Dermis microvascular lymphatic vessel endothelial cell (primary cell): ENCODE measurements at places on chromosomes 3 and 15.

DNA sequence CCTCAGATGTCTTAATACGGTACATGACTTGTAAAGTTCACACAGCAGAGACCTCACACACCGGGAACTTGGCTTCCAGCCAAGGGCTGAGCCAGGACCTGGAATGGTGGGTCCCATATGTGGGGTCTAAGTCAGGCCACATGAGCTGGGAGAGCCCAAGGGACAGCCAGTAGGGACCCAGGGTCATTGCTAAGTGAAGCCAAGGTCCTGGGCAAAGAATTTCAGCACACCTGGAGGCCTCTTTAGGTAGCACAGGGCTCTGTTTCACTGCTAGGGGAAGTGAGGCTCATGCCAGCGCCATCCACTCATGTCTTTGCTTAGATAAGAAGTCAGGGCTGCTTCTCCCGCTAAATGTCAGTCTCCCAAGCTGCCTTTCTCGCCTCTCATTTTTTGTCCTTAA, 116.6 kb upstream of the TLE3 start:
- no peak for DNase-seq

DNA sequence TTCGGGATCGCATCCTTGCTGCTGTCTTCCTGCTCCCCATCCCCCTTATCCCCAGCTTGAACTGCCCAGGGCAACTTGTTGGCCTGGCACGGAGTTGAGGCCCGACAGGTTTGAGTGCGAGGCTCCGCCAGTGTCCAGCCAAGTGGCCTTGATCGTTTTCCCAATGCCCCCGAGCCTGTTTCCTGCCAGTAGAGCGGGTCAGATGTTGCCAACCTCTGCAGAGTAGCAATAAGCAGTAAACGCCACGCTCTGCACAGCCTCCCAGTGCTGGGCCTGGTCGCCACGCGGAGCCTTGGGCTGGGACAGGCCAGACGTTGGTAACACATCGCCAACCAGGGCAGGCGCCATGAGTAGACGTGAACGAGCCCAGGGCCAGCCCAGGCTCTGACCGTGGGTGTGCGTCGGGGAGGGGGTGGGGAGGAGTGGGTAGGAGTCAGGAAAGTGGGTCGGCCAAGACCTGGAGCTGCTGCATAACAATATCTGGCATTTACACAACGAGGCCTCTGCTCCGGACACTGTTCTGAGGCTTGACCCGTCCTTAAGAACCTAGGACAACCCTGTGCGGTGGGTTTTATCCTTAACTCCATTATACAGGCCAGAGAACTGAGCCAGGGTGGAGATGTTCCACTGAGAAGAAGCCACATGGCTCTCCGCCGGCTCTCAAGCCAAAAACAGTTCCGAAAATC, 444 bp upstream of the ABHD14A start:
- DNase-seq: no peak

GRCh38 chr3:30370681-30371271, 235.6 kb upstream of the TGFBR2 start:
- DNase-seq: peak; percentile 76

DNA sequence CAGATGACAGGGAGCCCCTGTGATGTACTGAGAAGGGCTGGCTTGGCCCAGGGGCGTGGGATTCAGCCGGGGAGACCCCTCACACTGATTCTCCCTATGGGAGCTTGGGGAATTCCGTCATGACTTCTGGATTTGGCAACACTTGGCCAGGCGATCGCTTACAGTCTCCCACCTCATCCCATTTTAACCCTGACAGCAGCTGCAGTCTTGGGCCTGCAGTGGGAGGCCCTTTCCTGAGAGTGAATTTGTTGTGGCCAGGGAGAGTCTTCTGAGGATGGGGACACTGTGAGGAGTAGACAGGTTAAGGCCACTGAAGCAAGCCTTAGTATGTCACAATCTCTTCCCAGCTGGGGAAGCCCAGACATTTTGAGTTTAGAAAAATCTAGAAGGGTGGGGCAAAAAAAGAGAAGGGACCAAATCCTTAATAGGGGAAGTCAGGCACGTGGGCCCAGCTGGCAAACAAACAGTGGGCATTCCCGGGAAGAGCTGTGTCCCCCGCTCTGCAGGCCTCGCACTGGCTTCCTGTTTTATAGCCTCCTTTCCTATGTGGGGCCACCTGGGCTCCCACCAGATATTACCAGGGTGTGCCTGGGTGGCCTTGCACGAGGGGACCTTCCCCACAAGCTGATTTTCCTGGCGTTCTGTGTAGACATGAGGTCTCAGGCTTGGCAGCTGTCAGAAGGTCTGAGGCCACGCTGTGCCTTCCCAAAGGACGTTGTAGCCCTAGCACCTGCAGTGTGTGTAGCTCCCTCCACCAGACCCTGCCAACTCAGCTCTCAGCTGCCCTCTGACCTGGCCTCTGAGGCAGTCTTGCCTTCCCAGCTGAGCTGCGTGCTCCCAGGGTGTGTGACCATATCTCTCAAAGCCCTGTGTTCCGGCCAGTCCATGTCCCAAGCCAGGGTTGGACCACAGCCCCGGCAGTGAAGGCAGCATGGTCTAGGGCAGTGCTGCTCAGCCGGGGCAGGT, 64.5 kb downstream of the FEM1B start:
- peak; percentile 47 for DNase-seq

GRCh38 chr3:126932188-126932931, 50.6 kb upstream of the PLXNA1 start:
- DNase-seq: peak; percentile 71

- no peak for DNase-seq
Observed at GRCh38 chr3:143120716-143121240, 1.2 kb downstream of the CHST2 start.

DNA sequence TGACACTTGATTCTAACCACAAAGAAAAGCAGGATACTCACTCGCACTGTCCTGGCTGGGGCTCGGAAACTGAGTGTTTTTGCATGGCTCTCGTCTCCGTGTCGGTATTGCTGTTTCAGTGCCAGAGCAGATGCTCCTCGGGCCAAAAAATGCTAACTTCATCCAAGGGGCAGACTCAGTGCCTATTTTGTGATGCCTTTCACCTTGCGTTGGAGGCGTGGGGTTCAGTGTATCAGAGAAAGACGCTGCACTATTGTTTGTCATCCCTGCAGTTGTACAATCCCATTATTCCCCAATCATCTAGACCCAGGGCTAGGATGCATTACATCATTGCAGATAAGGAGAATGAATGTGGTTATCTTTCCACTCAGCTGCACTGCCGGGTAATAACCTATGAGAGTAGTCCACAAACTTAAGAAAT, 1.4 kb downstream of the CACNA2D3 start:
- DNase-seq: no peak

GRCh38 chr3:113148284-113148683, 63.1 kb upstream of the BOC start:
- no peak for DNase-seq

GRCh38 chr3:82229397-82229796, 468.0 kb upstream of the GBE1 start:
- DNase-seq: no peak

DNA sequence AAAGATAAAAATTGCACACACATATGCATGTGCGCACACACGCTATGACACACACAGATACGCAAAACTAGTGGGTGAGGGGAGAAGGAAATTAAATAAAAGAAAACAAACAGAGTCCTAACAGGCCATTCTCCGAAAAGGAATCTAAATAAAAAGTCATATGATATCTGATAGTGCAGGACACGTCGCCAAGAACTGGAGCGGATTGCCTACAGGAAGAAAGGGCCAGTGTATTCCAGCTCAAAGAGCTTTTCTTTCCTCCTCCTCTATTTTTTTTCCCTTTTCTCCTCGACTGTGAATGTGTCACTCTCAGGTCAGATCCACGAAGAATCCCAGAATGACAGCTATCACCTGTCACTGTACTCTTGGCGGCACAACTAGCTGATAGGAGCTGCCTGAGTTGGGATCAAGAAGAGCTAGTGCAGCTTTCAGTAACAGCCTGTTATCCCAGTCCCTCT, 157.8 kb downstream of the TIGIT start:
- DNase-seq: no peak

GRCh38 chr3:190110826-190111225, 9.9 kb downstream of the P3H2 start:
- DNase-seq: no peak

DNA sequence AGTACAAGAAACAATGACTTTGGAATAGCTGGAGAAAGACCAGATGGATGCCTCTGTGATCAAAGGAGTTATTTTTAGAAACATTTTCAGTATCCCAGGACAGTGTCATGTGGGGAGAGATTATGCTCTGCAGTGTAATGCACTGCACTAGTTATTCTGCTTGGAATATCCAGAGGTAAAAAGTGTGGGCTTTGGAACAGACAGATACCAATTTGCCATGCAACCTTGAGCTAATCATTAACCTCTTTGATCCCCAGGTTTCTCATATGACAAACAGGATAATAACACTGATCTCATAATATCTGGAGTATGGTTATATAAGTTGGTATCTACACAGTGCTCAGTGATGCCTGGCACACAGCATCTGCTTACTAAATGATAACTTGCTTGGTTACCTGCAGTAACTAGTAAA, 12.2 kb upstream of the SLC7A14 start:
- no peak for DNase-seq

GRCh38 chr3:143825513-143825912, 22.8 kb downstream of the SLC9A9 start:
- DNase-seq: no peak

DNA sequence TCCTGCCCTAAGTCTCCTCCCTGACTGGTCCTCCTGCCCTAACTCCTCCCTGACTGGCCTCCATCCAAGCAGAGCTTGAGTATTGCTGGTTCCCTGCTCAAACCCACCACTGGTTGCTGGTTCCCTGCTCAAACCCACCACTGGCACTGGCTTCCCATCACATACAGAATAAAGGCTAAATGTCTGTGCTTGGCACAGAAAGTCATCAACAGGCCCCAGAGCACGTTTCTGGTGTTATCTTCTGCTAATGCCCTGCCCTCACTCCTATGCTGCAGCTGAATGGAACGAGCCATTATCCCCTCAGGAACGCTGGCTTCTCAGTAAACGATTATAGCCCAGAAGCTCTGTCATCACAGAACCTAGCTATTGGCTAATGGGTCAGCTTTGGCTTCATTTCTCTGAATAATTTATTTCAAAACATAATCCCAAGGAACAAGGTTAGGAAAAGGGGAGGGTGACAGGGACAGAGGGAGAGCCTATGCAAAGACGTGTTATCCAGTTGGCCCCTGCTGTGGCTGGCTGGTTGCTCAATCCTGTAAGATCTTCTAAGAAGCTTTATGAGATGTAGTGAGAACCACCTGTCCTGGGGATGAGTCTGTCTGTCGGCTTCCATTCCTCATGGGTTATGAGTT, 6.3 kb upstream of the MUC20 start:
- DNase-seq: no peak
